ENCODE measurements at places on chromosomes 16 and 17.

- no peak for DNase-seq
Measured at GRCh38 chr16:20073203-20074098, at the start of gene GPR139. Gene GPR139 (minus strand): TSS chr16:20073890. CDS start chr16:20073616, 274 bp downstream.

GRCh38 chr16:53619235-53619634, 84.4 kb downstream of the RPGRIP1L start:
- DNase-seq = no peak

DNA sequence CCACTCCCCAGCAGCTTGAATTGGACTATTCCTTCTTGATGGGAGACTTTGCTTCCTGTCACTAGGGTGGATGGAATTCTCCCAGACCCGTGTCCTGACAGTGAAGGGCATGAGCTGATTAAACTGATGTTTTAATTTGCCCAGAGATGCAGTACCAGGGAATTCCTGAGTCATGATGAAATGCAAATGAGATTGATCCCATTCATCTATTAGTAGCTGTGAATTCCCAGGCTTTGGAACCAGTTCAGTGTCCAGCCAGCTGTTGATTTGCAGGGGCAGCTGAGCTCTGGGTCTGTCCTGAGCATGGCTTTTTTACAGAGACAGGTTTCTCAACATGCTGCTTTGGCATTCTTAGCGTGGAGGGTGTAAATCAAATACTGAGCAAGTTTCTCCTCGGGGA, 157.9 kb downstream of the PITPNC1 start:
- no peak for DNase-seq

DNA sequence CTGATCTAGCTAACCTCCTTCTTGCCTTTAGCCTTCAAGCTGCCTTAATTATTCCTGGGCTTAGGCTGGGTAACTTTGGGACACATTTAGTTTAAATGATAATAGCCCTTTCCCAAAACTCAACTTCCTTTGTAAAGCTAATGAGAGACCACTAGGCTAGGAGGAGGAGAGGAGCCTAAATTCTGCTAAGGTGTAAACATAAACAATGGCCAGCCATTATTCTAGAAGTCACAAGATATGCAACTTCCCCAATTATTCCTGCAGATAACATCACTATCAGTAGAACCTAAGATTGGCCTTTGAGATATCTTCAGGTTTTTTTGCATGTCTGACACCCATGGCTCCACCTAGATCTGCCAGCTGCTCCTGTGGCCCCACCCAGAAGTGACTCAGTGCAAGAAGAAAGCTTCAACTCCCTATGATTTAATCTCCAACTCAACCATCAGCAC, 131.2 kb upstream of the FAM20A start:
- DNase-seq = no peak

DNA sequence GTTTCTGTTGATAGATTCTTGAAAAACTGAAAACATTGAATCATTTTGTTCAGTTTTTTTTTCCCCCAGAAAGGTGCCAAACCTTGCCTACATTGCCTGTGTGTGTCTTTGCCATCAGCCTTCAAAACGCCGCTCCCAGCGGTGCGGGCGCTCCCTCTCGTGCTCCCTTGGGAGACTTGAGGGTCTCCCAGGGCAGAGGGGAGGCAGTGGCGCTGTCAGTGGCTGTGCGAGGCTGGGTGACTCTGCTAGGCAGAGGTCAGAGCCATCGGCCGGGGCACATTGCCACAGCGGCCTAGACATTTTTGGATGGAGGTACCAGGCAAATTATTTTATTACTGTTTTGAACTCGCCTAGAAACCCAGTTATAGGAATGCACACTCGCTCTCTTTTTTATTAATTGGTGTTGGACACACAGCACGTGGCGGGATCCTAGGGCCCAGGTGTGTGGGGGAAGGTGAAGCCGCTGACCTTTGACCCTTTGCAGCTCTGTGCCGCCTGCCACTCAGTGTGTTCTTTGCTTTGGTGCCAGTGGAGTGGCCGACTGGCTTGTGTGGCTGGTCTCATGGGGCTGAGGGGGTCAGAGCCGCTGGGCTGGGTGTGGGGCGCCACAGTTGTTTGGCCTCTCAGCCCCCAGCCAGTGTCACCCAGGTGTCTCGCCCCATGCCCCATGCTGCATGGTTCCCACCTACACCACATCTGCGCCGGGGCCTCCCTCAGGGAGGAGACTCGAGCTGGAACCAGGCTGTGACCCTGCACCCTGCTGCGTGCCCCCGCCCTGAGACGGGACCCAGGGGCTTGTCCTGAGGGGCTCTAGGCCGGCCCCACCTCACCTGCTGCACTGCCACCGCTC, 115.7 kb downstream of the BANP start:
- no peak for DNase-seq

DNA sequence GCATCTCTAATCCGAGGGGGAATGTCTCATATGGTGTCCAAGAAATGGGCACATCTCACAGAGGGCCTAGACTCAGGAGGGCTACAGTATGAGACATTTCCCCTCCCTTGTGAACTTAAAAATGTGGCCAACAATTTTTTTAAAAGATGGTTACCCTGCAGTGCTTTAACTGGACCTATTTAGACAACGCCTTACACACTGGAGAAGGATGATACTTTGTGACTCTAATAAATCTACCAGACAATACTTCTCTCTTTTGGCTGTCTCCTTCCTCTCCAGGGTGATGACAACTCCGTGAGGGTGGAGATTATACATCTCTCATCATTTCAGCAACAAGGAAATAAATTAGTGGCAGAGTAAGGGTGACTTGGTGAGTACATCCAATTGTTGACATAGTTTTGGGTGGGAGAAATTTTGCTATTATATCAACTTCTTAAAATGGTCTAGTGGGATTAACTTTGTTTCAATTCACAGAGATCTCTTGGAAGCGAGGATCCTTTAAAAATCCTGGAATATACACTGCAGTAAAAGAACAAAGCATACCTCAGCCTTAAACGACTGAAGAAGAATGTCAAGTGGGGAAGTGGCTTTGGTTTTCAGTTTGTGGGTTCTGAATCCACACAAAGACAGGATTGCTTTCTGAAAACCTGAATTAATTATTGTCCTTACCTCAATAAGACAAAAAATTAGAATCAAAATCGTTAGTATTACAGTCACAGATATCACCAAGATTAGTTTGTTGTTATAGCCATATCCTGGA, 89.8 kb downstream of the KPNA2 start:
- DNase-seq = no peak

Measured in activated T-helper 1 cell treated with Interleukin-2 at 50 U/mL for 16 hours (primary cell).